Esophagus mucosa (tissue), 1 donor: ENCODE measurements at places on chromosomes 2 and 18. TPM values are rescaled to one million over a fixed set of nuclear protein-coding genes. Genes with fewer than 3 reads are reported as not detected.

The TGFA gene
- total RNA-seq = 42.6 TPM

The PPP3R1 gene
- 40.8 TPM for total RNA-seq

The REEP1 gene
- 1.6 TPM for total RNA-seq

The SERPINB4 gene
- 418 TPM for total RNA-seq

The M1AP gene
- total RNA-seq = 1.6 TPM

The RPRM gene
- not detected for total RNA-seq

The ZNF396 gene
- total RNA-seq = 0.80 TPM

The KYNU gene
- total RNA-seq = 33.6 TPM

The SLC14A1 gene
- 0.52 TPM for total RNA-seq

The RAB6C gene
- not detected for total RNA-seq

The SLC40A1 gene
- total RNA-seq = 11.8 TPM

The CREG2 gene
- 2.3 TPM for total RNA-seq

The GAREM1 gene
- 22.9 TPM for total RNA-seq

The IGFBP5 gene
- 34.9 TPM for total RNA-seq

The LINC00305 gene
- total RNA-seq = not detected

The SAP130 gene
- total RNA-seq = 14.3 TPM
